ENCODE measurements at places on chromosomes 5 and 9.

GRCh38 chr9:83588256-83588655, 34.7 kb upstream of the IDNK start:
- DNase-seq = no peak

- no peak for DNase-seq
Observed at GRCh38 chr9:83423815-83424707, 114.1 kb downstream of the FRMD3 start.

- DNase-seq = no peak
Observed at GRCh38 chr5:151128817-151129216, 28.8 kb downstream of the ANXA6 start.

DNA sequence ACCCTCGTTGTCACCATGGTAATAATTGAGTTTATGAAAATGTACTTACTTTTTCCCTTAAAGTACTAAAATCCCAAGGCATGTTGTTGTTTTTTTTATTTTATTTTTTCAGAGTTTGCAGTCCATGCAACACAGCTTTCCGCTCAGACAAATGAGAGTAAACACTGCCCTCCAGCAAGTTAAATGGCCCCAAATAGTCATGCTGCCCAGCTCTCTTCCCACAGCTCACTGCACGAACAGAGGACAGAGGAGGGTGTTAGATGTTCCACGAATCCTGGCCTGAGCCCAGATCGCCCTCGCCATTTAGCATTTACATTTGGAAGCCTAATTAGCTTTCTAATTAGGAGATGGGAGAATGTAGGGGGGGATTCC, 1.9 kb downstream of the NIM1K start:
- no peak for DNase-seq

DNA sequence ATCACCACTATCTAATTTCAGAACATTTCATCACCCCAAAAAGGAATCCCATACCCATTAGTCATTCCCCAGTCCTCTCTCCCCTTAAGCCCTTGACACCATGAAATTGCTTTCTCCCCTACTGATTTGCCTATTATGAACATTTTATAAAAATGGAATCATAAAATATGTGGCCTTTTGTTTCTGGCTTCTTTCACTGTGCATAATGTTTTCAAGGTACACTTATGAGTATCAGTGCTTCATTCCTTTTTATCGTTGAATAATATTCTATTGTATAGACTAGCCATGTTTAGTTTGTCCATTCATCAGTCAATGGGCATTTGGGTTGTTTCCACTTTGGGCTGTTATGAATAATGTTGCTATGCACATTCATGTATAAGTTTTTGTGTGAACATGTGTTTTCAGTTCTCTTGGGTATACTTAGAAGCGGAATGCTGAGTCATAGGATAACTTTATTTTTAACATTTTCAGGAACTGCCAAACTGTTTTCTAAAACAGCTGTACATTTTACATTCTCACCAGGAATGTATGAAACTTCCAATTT, 40.4 kb upstream of the FGF1 start:
- peak; percentile 95 for DNase-seq

DNA sequence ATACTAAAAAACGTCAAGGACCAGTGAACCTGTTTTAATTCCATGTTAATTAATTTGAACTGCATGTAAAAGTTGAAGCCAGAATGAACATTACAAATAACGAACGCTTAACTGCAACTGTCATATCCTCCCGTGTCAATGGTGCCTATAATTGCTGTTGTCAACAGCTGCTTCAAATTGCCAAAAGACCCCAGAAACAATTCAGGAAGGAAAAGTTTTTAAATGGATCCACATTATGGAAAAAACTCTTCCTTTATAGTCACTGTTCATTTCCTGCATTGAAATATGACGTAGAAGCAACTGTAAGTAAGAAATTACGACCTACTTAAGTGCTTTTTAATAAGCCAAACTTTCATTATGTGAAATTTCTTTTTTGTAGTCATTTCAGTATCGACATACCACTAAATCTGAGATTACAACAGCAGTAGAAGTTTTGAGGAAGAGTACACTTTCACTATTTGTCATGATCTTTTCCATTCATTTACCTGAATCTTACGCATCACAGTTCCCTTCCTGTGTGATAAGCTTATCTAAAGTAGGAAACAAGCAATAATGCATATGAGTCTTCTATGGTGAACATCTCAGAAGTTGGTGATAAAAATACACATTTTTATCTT, 37.8 kb downstream of the MEF2C start:
- no peak for DNase-seq

DNA sequence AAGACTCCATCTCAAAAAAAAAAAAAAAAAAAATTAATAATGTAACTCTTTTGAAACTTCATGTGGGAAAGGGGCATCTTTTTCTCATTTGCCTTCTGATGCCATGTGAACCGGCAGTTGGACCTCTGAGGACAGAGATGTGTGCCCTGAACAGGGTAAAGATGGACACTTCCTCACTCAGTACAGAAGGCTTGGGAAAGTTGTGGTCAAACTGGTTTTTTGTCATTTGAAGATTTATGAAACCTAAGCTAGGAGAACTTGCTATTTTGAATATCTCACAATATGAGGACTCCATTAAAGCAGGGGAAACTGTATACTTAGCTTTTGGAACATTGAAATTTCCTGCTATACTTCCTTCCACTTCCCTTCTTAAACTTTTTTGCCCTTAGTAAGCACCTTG, 147.5 kb upstream of the ALDH1B1 start:
- DNase-seq = no peak

DNA sequence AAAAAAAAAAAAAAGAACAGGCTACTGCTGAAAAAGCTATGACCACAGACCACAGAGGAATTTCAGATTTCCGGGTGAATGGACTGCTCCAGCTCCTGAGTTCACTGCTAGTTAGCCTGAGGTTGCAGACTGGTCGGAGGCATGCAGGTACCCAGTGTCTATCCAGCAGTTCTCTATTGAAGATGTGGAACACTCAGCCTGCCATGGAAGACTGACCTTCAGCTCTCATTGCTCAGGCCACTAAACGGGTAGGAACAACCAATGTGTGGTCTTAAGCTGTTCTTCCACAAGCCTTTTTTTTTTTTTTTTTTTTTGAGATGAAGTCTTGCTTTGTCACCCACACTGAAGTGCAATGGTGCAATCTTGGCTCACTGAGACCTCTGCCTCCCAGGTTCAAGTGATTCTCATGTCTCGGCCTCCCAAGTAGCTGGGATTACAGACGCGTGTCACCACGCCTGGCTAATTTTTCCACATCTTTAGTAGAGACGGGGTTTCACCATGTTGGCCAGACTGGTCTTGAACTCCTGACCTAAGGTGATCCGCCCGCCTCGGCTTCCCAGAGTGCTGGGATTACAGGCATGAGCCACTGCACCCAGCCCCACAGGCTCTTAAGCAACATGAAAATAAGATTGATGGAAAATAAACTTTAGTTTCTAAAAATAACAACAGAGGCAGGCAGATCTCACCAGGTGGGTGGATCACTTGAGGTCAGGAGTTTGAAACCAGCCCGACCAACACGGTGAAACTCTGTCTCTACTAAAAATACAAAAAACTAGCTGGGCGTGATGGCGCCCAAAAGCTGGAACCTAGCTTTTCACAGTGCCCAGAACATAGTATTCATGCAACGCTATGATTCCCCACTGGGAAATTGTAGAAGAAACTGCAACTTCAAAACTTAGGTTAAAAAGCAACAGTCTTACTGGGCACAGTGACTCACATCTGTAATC, 20.0 kb upstream of the NPM1 start:
- DNase-seq = peak; percentile 95

GRCh38 chr9:69443178-69443577, 118.2 kb downstream of the ENTREP1 start:
- no peak for DNase-seq

- no peak for DNase-seq
Observed at GRCh38 chr9:128637656-128638055, 19.0 kb downstream of the DYNC2I2 start.

GRCh38 chr5:24899180-24899579, 254.4 kb upstream of the CDH10 start:
- DNase-seq = no peak

GRCh38 chr5:65791712-65792673, 70.0 kb downstream of the NLN start:
- no peak for DNase-seq

GRCh38 chr5:73180566-73180965, 7.6 kb downstream of the TMEM174 start:
- DNase-seq = peak; percentile 47

- DNase-seq = peak; percentile 10
Observed at GRCh38 chr9:123514766-123515165, 158.8 kb downstream of the CRB2 start.

- no peak for DNase-seq
Observed at GRCh38 chr9:125153712-125154367, 10.5 kb upstream of the SCAI start.

GRCh38 chr5:89946508-89946907, 463.0 kb downstream of the CETN3 start:
- no peak for DNase-seq

- no peak for DNase-seq
Observed at GRCh38 chr5:136226401-136226800, 33.4 kb upstream of the SMIM32 start.

DNA sequence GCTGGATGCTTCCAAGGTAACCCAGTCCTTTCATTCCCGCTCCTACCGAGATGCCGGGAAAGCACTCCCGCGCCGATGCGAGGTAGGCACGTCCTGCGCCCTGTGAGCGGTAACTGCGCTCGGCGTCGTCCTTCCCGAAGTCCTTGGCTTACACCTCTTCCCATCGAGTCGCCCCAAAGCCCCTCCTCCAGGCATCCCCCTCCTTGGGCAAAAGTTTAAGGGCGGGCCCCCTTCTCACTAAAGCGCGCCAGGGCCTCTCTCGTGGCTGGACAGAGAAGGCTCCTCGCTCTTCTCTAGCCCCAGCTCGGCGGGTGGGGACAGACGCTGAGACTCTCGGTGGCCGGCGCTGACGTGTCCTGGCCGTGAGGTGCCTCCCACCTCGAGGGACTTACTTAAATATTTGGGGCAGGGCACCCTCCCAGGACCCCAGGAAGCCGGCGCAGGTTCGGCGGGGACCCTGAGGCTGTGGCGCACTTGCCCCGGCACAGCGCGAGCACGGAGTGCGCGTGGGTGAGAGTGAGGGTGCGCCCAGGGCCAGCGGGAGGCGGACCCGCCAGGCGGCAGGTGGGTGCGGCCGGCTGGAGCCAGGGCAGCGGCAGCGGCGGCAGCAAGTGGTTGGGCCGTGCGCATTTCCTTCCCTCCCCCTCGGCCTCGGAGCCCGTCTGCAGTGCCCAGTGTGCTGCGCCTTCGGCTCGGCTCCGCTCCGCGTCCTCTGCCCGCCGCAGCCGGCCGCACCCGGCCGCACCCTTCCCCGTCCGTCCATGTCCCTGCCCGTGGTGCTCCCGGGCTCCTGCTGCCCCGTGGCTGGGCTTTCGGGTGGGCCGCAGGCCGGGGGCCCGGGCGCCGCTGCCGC, at the start of gene ENTREP1:
Gene ENTREP1, plus strand, starts transcription at position 667 of the 853 bp plus-strand sequence. Its CDS starts 95 bp downstream, at position 762.
- DNase-seq = peak; percentile 10

DNA sequence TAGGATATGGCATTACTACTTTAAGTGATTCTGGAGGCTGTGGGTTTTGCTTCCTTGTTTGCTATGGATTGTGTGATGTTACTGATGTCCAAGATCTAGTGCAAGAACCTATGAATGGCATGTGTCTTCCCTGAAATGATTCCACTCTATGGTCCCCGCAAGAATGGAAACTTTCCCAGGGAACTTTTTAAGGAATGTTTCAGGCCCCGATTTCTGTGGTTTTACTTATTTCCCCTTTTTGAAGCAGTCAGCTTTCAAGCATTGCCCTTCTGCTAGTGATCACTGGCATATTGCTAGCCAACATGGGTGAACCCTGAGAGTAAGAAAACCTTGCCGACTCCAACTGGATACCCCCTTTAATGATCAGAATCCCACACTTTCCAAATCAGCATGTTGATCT, 26.6 kb upstream of the CD180 start:
- DNase-seq = no peak
